ENCODE measurements at places on chromosomes 3 and 15. TPM values are rescaled to one million over a fixed set of nuclear protein-coding genes. Genes with fewer than 3 reads are reported as not detected.

Gene CFAP91
- total RNA-seq: 21.5 TPM

Gene PIAS1
- 95.7 TPM for total RNA-seq

Gene FHIT
- total RNA-seq: 16.9 TPM

Gene PPM1L
- total RNA-seq: 13.0 TPM

Gene FAM3D
- total RNA-seq: 200 TPM
